ENCODE measurements at places on chromosomes 12 and 14. TPM values are rescaled to one million over a fixed set of nuclear protein-coding genes. Genes with fewer than 3 reads are reported as not detected.

STAC3 gene
- total RNA-seq, result 1,596 TPM

GRCh38 chr14:99036611-99037293, 235.2 kb downstream of the BCL11B start:
- no peaks in the 10 kb centered on the region for H3K27me3 ChIP-seq
- H3K4me1 ChIP-seq, result peaks cover 3% of the 10 kb centered on the region
- H3K27ac ChIP-seq, result peak overlapping the region; percentile 59
- no peak overlapping the region for H3K4me3 ChIP-seq
- H3K36me3 ChIP-seq, result no peaks in the 10 kb centered on the region

GRCh38 chr14:88868558-88869159, 44.2 kb downstream of the TTC8 start:
- no peaks in the 10 kb centered on the region for H3K36me3 ChIP-seq
- no peaks in the 10 kb centered on the region for H3K27me3 ChIP-seq
- no peaks in the 10 kb centered on the region for H3K4me1 ChIP-seq
- no peak overlapping the region for H3K4me3 ChIP-seq

GRCh38 chr12:32107359-32108267, 966 bp downstream of the BICD1 start:
- no peak for DNase-seq
- peaks cover 11% of the 10 kb centered on the region for H3K4me1 ChIP-seq
- no peaks in the 10 kb centered on the region for H3K36me3 ChIP-seq
- no peaks in the 10 kb centered on the region for H3K27me3 ChIP-seq

REM2 gene
- not detected for total RNA-seq

GRCh38 chr14:93970965-93971634, 5.3 kb downstream of the ASB2 start:
- H3K27me3 ChIP-seq, result no peaks in the 10 kb centered on the region
- peak overlapping the region; percentile 80 for H3K4me3 ChIP-seq
- H3K4me1 ChIP-seq, result peaks cover 70% of the 10 kb centered on the region
- no peak for DNase-seq
- H3K27ac ChIP-seq, result peak overlapping the region; percentile 97

OR4E2 gene
- total RNA-seq, result not detected

DNA sequence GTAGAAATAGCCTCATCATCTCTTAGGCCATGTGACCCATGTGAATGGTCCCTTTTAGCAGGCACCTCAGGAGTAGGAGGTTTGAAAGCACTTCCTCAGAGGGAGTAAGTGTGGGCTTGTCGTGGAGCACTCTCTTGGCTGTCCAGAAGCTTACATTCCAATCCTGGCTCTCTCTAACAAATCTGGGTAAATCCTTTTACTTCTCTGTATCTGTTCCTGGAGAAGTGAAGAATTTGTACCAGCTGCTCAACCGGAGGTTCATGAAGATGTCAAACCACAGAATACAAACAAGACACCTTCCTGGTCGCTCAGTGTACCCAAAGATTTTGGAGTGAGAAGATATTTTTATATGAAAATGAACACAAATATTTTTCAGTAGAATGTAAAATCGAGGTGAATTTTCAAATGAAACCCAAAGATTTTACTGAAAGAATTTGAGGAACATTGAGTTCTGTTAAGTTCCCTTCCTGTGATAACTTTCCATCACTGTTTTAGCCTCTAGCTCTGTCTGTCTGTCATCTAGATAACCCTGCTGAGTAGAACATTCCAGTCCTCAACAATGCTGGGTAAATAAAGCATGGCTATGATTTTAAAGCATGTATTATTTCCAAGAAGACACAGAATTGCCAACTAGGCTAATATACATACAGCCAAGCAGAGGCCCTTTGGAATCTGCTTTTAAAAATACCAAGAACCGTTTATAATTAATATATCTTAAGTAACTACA, 263.9 kb upstream of the RGS6 start:
- H3K4me1 ChIP-seq, result no peaks in the 10 kb centered on the region
- no peaks in the 10 kb centered on the region for H3K36me3 ChIP-seq
- no peak overlapping the region for H3K4me3 ChIP-seq
- DNase-seq, result no peak
- no peaks in the 10 kb centered on the region for H3K27me3 ChIP-seq
- no peak overlapping the region for H3K27ac ChIP-seq

TRIM9 gene
- total RNA-seq, result 3.0 TPM

GRCh38 chr12:80714055-80714454, 2.7 kb upstream of the MYF5 start:
- peak; percentile 28 for DNase-seq
- peak overlapping the region; percentile 50 for H3K4me3 ChIP-seq
- H3K27me3 ChIP-seq, result peaks cover 4% of the 10 kb centered on the region
- H3K27ac ChIP-seq, result peak overlapping the region; percentile 81
- peaks cover 4% of the 10 kb centered on the region for H3K4me1 ChIP-seq
- no peaks in the 10 kb centered on the region for H3K36me3 ChIP-seq

GRCh38 chr14:99213101-99213500, 58.9 kb downstream of the BCL11B start:
- no peak overlapping the region for H3K27ac ChIP-seq
- H3K27me3 ChIP-seq, result peaks cover 15% of the 10 kb centered on the region
- H3K4me1 ChIP-seq, result no peaks in the 10 kb centered on the region
- H3K36me3 ChIP-seq, result no peaks in the 10 kb centered on the region
- no peak for DNase-seq

- peaks cover 3% of the 10 kb centered on the region for H3K4me1 ChIP-seq
- H3K27me3 ChIP-seq, result no peaks in the 10 kb centered on the region
- no peaks in the 10 kb centered on the region for H3K36me3 ChIP-seq
- no peak for DNase-seq
- H3K4me3 ChIP-seq, result peak overlapping the region; percentile 4
Observed at GRCh38 chr12:68930178-68930577, 2.8 kb downstream of the CPM start.

ARG2 gene
- total RNA-seq, result 297 TPM

GRCh38 chr12:3193755-3194154, 116.6 kb downstream of the TSPAN9 start:
- no peak for DNase-seq
- H3K27me3 ChIP-seq, result no peaks in the 10 kb centered on the region
- H3K4me1 ChIP-seq, result no peaks in the 10 kb centered on the region
- no peak overlapping the region for H3K27ac ChIP-seq

KRT82 gene
- total RNA-seq, result not detected

DNA sequence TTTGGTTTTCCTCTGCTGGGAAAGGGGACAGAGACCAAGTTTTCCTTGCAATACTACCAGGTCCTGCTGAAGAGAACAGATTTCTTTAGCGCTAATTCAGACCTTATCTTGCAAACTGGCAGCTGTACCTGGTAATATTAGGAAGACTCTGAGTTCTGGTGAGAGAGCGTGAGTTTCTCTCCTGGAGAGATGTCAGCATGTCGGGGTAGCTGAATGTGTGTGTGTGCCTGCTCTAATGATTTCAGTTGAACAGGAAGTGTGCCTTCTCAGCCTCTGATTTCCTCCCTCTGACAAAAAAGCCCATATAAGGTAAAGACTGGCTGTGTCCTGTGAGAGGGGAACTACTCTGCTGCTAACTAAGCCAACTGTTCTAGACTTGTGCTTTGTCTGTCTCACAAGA, 10.3 kb upstream of the ERP27 start:
- no peak overlapping the region for H3K4me3 ChIP-seq
- no peaks in the 10 kb centered on the region for H3K36me3 ChIP-seq
- peak; percentile 25 for DNase-seq
- no peaks in the 10 kb centered on the region for H3K27me3 ChIP-seq
- peak overlapping the region; percentile 72 for H3K27ac ChIP-seq

GPHB5 gene
- not detected for total RNA-seq

- H3K36me3 ChIP-seq, result no peaks in the 10 kb centered on the region
- no peaks in the 10 kb centered on the region for H3K4me1 ChIP-seq
- no peak overlapping the region for H3K27ac ChIP-seq
- no peak for DNase-seq
- H3K4me3 ChIP-seq, result no peak overlapping the region
Observed at GRCh38 chr12:99732131-99732530, 84.6 kb downstream of the GARIN6 start.

DNA sequence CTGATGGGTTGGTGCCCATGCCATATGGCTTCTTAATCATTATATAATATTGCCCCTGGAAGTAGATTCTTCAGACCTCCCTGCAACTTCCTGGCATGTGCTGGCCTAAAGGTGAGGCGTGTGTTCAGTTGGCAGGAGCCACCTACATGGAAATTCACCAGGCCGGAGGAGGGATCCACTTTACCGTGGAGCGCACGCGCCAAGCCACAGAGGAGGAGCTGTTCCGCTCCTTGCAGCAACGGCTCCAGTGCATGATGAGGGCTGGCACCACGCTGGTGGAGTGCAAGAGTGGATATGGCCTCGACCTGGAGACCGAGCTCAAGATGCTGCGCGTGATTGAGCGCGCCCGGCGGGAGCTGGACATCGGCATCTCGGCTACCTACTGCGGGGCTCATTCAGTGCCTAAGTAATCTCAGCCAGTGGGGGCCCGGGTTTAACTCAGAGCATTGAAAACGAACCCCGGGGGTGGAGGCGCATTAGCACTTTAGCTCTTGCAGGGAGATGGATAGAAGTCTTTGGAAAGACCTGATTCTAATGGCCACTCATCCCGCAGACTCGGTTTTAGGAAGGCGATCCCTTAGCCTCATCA, 13.5 kb downstream of the AMDHD1 start:
- no peak for DNase-seq
- no peaks in the 10 kb centered on the region for H3K27me3 ChIP-seq
- no peaks in the 10 kb centered on the region for H3K4me1 ChIP-seq
- no peaks in the 10 kb centered on the region for H3K36me3 ChIP-seq

DNA sequence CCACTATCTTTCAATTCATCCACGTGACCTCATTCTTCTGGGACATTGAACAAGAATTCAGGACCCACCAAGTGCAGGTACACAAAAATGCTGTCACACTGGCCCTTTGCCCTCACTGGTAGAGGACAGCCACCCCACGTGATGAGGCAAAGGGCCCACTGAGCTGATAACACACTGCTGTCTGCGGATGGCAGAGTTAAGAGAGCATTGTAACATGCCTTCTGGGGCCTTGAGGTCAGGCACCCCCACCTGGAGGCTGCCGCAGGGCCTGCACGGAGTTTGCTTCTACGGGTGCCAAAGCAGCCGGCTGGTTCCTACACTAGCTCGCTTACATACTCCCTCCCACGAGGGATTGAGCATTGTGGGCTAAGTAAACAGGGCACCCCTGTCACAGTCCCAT, 101.0 kb downstream of the LRIG3 start:
- no peaks in the 10 kb centered on the region for H3K27me3 ChIP-seq
- no peak overlapping the region for H3K4me3 ChIP-seq
- no peak for DNase-seq
- no peaks in the 10 kb centered on the region for H3K4me1 ChIP-seq
- no peaks in the 10 kb centered on the region for H3K36me3 ChIP-seq

CLEC14A gene
- 22.3 TPM for total RNA-seq

GRCh38 chr12:109581856-109582255, 8.3 kb downstream of the MVK start:
- H3K27me3 ChIP-seq, result no peaks in the 10 kb centered on the region
- no peak overlapping the region for H3K27ac ChIP-seq
- no peak for DNase-seq
- no peaks in the 10 kb centered on the region for H3K36me3 ChIP-seq
- H3K4me1 ChIP-seq, result peaks cover 2% of the 10 kb centered on the region
- no peak overlapping the region for H3K4me3 ChIP-seq

DNA sequence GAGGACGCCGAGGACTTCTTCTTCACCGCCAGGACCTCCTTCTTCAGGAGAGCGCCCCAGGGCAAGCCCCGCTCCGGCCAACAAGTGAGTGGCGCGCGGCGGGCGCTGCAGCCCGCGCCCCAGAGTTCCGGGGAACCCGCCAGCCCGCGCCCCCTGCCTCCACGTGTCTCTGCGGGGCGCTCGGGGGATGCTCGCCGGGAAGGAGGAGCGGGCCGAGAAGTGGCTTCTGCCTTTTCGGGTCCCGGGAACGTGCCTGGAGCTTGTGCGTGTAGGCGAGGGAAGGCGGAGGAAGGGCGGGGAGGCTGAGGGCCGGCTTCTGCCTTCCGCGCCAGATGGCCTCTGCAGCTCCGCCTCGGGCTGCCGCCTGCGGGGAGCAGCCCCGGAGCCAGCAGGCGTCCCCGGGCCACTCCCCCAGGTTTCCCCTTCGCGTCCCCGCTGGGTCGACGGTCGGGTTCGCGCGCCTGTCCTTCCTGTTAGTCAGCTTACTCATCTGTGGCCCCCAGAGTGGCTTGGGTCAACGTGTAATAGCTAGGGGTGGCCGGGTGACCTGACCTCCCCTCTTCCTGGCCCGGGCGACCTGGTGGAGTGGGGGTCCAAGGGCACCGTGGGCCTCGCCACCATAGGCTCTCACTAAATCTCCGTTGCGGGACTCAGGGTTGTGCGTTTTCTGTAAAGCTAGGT, 505 bp downstream of the RASSF3 start:
- peak overlapping the region; percentile 83 for H3K27ac ChIP-seq
- no peaks in the 10 kb centered on the region for H3K36me3 ChIP-seq
- peak overlapping the region; percentile 82 for H3K4me3 ChIP-seq

DNA sequence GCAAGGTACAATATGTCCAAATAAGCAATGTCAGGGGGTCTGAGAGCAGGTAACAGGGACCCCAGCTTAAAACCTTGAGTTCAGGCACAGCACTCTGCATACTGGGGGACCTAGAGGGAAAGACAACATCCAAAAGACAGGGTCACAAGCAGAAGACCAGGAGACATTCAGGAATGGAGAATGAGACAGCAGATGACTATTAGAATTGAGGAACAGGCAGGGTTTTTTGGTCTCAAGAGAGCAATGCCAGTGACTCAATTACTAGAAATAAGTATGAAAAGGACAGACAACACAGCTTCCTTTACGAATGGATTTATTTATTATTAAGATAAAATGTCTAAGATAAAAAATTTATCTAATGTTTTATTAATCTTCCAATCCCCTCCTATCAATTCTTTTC, 223.0 kb downstream of the PTPRO start:
- no peaks in the 10 kb centered on the region for H3K4me1 ChIP-seq
- H3K27me3 ChIP-seq, result no peaks in the 10 kb centered on the region
- no peak overlapping the region for H3K4me3 ChIP-seq
- no peak for DNase-seq

CIPC gene
- 114 TPM for total RNA-seq

DNA sequence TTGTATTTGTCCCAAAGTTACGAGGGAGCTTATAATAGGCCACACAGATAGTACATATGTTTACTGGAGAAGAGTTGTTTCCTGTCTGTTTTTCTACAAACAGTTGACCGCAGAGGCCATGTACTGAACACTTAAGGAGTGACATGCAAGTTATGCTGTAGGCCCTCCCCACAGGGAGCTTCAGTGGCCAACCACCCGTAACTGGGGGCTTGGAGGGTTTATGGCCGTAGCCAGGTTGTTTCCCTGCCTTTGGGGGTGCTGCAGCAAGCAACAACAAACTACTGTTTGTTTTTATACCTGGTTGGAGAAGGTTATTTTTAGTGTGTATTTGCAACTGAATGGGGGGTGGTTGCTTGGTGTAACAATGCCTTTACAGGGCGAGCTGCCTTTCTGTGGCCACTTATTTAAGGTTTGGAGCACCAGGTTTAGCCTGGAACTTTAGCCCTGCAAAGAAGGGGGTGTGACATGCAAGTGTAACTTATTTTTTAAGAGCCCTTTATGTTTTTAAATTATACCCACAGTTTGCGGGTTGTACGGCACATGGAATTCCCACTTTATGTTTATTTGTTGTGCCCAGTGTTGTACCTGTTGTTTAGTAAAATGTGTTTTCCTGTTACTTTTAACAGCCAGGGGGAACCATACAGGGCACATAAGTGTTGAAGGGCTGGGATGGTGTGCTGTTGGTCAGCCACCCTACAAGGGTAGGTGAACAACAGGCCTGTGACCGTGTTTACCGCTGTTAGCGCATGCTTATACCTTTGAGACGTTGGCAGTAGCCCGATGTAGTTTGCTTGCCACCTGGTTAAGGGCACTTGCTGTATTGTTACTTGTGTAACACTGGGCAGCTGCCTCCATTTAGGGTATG, 29.9 kb upstream of the G2E3 start:
- H3K27me3 ChIP-seq, result no peaks in the 10 kb centered on the region
- no peak overlapping the region for H3K4me3 ChIP-seq
- H3K4me1 ChIP-seq, result no peaks in the 10 kb centered on the region
- no peak overlapping the region for H3K27ac ChIP-seq

CMA1 gene
- total RNA-seq, result 0.76 TPM
